Fibroblast of pulmonary artery (primary cell): ENCODE measurements at places on chromosomes 13 and 19.

GRCh38 chr13:21139374-21139773 is 37.0 kb downstream of the SKA3 start:
- DNase-seq: no peak

DNA sequence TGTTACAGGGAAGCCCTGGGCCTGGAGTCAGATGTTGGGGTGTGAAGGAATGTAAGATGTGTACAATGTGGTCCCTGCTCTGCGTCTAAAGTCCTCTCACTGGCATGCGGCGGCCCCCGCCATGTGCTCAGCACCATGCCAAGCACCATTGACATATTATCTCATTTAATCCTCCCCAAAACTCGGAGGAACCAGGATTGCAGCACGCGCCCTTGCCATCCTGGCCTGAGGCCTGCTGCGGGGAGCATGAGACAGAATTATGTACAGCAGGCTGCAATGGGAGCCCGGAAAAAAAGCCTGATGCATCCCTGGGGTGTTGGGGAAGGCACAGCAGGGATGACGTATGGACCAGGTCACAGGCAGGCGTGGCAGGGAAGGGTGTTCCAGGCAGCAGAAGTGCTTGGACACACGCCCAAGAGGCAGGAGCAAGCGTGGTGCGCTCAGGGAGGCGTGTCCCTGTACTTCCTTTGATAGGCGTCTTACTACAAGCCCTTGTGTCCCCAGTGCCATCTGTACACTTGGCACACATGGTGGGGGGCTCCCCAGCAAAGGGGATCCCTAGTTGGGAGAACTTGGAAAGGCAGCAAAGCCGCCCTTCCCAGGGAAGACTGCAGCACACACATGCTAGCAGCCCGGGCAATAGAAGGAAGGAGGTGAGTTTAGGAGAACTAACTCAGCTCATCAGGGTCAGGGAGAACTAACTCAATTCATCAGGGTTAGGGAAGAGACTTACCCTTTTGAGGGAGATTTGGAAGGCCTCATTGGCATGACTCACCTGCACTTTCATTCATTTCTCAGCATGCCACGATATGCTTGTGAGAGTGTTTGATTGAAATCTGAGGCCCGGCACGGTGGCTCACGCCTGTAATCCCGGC is 3.4 kb downstream of the EVI5L start:
- DNase-seq: peak; percentile 81

GRCh38 chr13:108834193-108834592 is 204.8 kb downstream of the MYO16 start:
- no peak for DNase-seq

- DNase-seq: no peak
These were observed 15.8 kb downstream of the NDUFB7 start for GRCh38 chr19:14555918-14556661.

DNA sequence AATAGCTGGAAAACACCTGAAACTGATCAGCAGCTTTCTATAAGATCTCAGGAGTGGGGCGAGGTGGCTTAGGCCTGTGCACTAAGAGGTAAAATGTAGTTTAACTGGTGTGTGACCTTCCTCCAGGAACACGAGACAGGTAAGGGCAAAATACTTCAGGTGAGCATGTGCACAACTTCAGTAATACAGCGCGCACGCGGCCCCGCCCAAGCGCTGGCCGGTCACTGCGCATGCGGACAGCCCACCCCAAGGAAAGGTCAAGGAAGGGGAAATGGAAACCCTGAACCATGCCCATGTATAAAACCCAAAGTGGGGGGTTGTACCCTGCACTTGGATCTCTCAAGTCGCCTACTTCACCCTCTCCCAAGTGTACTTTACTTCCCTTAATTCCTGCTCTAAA is 49.4 kb upstream of the ARHGEF7 start:
- DNase-seq: no peak

DNA sequence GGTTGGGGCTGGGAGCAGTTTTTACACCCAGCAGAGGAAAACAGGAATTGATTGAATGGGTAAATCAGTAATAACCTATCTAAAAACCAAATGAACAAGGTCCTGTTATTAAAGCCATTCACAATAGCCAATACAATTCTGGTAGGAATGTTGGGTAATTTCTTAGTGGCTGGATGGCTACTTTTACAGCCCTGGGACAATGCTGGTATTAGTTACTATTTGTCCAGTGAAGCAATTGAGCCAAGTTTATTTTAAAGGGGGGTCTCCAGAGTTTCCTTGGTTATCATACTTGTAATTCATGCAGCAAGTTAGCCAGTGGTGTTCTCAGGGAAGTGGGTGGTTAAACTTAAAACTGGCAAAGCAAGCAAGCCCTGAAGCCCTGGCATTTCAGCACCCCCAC is 92.3 kb upstream of the STARD13 start:
- DNase-seq: no peak

DNA sequence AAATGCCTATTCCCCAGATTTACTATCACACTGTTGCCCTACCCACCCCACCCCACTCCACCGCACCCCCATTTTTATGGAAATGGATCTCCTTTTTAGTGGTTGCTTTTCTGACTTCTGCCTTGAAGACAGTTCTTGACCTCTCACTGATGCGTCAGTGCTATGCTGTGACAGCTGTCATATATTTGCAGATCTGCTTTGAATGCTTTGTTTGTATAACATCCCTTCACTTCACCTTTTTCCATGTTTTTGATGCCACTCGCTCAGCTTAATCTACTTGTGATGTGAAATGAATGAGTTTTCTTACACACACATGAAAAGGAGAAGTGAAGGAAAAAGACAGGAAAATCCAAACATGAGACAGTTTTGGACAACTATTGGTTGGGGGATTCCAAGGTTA is 731.0 kb downstream of the SLITRK6 start:
- no peak for DNase-seq

DNA sequence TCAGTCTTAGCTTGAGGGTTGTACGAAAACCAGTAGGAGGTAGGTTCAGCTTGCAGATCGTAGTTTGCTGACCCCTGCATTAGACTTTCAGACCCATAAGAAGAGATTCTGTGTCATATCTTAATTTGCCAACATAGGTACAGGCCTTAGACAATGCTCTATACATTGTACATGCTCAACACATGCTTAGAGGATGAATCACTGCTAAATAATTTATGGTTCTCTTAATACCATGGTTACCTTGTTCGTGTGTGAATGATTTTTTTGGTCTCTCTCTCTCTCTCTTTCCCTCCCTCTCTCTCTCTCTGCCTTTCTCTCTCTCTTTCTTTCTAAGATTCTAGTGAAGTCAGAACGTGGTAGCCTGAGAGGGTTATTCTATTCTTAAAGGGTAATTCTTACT is 112.2 kb downstream of the FGF14 start:
- no peak for DNase-seq

DNA sequence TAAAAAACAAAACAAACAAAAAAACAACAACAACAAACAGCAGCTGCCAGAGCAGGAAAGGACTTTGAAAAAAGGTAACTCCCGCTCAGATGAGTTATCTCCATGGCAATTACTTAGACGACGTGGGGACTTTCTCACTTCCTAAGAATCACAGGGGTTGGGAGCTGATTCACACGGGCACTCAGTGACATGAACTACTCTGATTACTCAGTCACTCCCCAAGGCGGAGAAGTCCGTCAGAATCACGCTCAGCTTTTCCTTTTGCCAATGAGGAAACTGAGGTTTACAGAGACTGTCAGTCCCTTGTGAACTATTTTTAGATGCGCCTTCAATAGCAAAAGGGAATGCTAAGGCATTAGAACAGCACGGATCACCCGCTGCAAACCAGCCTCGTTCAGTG is 32.3 kb upstream of the MATK start:
- DNase-seq: peak; percentile 16

DNA sequence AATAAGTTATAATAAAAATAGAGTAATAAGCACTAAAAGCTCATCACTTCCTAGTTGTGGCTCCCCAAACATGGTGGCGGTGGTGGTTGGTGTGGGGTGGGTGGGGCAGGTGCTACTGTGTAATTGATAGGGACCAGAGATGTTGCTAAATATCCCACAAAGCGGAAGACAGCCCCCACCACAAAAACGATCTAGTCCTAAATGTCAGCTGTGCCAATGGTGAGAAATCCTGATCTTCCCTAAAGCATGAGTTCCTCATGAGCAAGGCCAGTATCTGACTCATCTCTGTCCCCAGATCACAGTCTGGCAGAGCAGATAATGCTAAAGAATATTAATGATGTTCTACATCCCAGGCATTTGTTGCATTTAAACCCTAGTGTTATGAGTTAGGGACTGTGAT is 1.9 kb upstream of the EDDM13 start:
- DNase-seq: no peak

- DNase-seq: no peak
These were observed 1.9 kb upstream of the YJEFN3 start for GRCh38 chr19:19526581-19527370.

GRCh38 chr19:46537136-46538097 is 41.8 kb upstream of the PNMA8B start:
- DNase-seq: peak; percentile 61

GRCh38 chr13:107941345-107942029 is 273.8 kb downstream of the LIG4 start:
- no peak for DNase-seq

DNA sequence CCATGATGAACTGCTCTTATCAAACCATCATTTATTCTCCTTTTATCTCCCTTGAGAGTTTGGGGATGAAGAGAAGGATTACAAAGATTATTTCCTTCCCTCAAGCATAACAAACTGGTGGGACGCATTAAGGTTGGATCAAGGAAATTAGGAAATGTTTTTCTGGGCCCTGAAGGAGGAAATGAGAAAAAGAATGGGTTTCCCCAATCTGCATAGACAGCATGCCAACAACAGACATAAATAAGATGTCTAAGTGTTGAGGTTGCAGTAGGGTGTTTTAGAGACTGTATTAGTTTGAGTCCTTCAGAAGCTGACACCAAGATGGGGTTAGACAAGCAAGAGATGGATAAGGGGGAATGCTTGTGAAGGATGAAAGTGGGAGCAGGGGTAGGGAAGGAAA is 7.3 kb downstream of the EPSTI1 start:
- no peak for DNase-seq

- no peak for DNase-seq
These were observed 1.1 kb downstream of the SHISA2 start for GRCh38 chr13:26050568-26051230.

GRCh38 chr13:21047591-21048282 is 13.6 kb downstream of the LATS2 start:
- no peak for DNase-seq

GRCh38 chr13:58630794-58631193 is 999.2 kb downstream of the PCDH17 start:
- no peak for DNase-seq

DNA sequence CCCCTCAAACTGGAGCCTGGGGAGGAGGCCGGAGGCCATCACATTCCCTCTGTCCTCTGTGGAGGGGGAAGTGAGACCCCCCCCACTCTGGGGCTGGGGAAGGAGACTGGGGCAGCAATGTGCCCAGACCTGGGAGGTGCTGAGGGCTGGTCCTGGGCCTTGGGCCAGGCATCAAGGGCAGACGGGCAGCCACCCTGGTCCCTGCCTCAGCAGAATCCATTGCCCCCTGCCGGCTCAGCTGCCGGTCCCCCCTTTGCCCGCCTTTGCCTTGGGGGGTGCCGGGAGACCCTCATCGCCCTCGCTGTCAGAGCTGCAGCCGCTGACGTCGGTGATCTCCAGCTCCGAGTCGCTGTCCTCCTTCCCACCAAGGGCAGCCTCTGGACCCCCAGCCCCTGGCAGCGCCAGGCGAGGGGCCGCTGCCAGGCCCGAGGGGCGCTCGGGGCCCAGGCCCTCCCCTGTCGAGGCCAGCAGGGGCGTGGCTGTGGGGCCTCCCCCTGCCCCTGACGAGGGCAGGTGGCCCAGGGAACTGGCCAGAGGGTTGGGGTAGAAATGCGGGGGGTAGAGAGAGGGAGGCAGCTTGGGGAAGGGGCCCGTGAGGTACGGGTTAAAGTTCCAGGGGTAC is 20.1 kb downstream of the ERFL start:
- DNase-seq: no peak

- DNase-seq: no peak
These were observed 6.5 kb upstream of the USF2 start for GRCh38 chr19:35262101-35262761.

GRCh38 chr19:39390451-39390750 is 505 bp downstream of the PAF1 start:
- DNase-seq: no peak

DNA sequence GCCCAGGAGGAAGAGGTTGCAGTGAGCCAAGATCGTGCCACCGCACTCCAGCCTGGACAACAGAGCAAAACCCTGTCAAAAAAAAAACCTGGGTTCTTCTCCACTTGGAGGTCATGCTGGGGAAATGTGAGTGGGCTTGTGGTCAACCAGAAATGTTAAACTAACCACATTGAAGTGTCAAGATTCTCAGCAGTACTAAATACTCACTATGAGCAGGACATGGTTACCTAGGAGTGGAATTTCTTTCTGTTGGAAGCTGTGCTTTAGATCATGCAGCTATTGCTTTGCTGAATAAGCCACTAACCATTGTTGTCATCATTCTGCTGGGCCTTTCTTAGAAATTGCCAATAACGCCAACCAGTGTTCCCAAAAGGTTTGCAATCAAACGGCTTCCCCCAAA is 253.3 kb upstream of the TSHZ3 start:
- DNase-seq: no peak

- no peak for DNase-seq
These were observed 19.1 kb downstream of the POP4 start for GRCh38 chr19:29625186-29625651.

- no peak for DNase-seq
These were observed 17.7 kb upstream of the SERPINE3 start for GRCh38 chr13:51321836-51322235.

GRCh38 chr19:51905206-51905605 is 389 bp upstream of the ZNF649 start:
- no peak for DNase-seq

DNA sequence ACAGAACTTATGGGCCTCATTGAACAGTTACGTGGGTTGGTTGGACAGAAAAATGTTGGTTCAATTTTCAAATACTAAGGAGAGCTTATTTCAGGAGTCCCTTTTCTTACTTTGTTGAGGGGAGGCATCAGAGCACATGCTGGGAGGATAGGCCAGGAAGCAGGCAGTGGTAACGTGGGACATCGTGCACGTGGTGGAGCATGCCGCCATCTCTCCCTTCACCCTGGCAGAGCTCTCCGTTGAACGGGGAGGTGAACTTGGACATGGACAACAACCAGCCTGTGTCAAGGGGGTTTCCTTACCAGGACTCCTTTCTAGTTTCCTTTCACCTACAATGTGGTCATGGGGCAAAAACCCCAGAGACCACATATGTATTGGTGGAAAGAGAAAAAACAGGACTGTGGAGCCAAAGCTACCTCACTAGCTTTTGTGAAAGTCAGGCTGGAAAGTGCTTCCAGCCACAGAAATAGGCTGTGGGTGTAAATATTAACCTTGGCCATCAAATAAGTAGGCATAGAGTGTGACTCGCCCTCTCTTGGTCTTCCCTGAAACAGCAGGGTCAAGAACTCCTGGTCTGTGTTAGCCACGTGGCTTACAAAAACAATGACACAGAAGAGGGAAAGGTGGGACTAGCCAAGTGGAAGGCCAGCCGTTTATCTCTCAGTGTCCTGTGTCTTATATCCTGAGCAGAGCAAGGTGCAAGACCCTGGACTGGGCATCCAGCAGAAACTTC is 14.4 kb downstream of the MICOS13 start:
- peak; percentile 58 for DNase-seq

GRCh38 chr13:51844862-51845573 is at the start of gene TMEM272:
Gene TMEM272, minus strand, starts transcription at chr13:51845177. Its CDS starts 6,647 bp downstream, at chr13:51838530.
- DNase-seq: peak; percentile 45
